ENCODE measurements at places on chromosomes 7 and 10.
A peak's percentile ranks its signal among the peaks of the same experiment; 100 is the strongest.

GRCh38 chr10:106500041-106500924 is 664.2 kb downstream of the SORCS1 start:
- no peak for DNase-seq

DNA sequence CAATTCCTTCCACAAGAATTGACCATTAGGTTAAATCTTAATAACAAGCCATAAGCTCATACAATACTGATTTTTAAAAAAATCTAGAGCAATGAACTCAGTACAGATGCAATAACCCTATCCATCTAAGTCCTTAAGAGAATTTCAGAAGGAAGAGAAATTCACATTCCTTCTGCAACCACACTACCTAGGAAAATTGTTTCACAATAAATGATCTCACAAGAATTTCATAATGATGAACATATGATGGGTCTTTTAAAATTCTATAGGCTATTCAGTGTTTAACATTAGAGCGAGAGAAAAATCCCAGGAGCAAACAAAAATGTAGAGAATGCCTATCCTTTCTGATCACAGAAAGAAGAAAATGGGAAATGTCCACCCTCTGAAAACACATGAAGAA is 70.0 kb upstream of the MAGI2 start:
- DNase-seq: no peak

DNA sequence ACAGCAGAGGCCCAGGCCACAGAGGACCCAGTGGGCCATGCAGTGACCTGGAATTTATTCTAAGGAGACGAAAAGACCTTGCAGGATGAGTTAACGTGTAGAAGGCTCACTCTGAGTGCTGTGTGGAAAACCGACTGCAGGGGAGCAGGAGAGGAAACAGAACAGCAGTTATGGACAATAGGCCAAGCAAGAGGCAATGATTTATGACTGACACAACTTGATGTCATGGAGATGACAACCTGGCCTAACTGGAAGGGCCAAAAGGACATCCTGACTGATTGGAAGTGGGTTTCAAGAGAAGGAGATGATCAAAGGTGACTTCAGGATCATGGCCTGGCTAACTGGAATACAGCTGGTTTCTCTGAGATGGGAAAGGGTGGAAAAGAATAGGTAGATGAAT is 70.2 kb upstream of the RAPGEF5 start:
- DNase-seq: no peak

DNA sequence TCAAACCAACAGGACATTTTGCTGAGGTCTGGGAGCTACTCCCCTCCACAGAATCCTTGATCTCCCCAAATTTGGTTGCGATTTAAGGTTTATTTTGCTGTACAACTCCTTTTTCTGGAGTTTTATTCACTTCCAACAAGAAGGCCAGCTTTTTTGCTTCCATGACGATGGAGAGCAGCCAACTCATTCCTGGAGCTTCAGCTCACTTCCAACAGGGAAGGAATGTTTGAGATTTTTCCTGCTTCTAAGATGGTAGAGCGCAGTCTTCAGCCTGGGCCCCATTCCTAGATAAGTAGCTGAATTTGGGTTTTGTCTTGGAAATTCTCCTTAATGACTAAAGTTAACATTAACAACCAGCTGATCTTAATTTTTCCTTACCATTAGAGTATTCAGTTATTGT is 30.9 kb upstream of the CREB3L2 start:
- DNase-seq: no peak

DNA sequence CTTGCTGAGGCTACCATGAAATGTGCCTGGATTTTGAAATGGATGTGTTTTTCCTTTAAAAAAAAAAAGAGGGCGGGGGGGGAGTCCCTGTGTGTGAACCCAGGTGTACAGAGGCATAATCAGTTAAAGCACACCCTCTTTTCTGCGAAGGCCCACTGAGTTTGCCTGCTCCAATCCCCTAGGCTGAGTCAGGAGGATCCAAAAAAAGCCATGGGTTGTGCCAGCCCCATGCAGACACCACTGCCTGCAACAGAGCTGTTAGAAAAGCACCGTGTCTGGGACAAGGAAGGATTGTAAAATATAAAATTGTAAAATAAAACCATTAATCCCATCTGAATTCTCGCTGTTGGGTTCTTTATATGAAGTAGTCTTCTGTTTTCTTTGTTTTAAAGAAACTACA is 217.9 kb downstream of the ADAM12 start:
- no peak for DNase-seq

- no peak for DNase-seq
Measured at GRCh38 chr10:6101181-6101580, 12.3 kb downstream of the RBM17 start.

GRCh38 chr7:159042581-159043101 is 102.0 kb downstream of the VIPR2 start:
- DNase-seq: no peak

- DNase-seq: no peak
Measured at GRCh38 chr7:33201821-33202220, 72.5 kb downstream of the BBS9 start.

- no peak for DNase-seq
Measured at GRCh38 chr7:106459397-106460072, 174.8 kb upstream of the NAMPT start.

DNA sequence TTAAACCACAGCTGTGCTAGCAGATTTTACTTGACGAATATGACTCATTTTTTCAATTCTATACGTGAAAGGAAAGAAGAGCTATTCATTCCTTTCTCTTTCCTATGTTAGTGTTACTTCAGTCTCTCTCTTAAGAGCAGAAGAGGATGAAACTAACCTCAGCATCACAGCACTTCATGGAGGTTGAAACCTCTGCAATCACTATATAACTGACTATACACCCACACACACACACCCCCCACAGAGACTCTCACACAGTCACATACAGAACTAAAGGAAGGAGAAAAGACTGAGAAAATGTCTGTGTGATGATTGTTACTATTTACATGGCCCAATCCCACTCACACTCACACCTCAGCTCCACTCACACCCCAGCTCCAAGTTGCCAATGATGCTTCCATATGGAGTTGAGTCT is 104.2 kb downstream of the KIF20B start:
- no peak for DNase-seq

DNA sequence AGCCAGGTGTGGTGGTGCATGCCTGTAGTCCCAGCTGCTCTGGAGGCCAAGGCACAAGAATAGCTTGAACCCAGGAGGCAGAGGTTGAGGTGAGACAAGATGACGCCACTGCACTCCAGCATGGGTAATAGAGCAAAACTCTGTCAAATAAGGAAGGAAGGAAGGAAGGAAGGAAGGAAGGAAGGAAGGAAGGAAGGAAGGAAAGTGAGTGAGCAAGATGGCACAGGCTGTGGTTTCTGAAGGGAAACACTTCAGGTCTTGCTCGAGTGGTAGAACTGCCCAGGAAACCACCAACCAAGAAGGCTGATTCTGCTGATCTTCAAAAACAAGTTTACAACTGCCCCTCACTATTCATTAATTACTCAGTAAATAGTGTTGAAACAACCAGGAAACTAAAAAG is 45.2 kb downstream of the EZH2 start:
- DNase-seq: no peak

DNA sequence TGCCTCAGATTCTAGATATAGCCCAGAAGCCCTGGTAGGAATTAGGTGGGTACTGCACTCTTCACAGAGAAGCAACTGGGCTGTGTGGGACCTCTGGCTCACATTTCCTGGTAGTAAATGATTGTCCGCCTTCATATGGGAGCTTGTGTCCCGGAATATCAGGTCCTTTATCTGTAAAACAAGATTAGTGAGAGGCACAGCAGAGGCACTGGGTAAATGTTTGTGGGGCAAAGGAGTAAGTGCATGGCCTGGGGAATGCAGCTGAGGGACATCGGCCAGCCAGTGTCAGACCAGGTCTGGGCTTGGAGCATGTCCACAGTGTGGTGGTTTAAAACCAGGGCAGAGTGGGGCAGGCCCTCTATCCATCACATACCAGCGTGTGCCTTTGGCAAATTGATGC is 323.3 kb upstream of the ZMIZ1 start:
- DNase-seq: no peak

DNA sequence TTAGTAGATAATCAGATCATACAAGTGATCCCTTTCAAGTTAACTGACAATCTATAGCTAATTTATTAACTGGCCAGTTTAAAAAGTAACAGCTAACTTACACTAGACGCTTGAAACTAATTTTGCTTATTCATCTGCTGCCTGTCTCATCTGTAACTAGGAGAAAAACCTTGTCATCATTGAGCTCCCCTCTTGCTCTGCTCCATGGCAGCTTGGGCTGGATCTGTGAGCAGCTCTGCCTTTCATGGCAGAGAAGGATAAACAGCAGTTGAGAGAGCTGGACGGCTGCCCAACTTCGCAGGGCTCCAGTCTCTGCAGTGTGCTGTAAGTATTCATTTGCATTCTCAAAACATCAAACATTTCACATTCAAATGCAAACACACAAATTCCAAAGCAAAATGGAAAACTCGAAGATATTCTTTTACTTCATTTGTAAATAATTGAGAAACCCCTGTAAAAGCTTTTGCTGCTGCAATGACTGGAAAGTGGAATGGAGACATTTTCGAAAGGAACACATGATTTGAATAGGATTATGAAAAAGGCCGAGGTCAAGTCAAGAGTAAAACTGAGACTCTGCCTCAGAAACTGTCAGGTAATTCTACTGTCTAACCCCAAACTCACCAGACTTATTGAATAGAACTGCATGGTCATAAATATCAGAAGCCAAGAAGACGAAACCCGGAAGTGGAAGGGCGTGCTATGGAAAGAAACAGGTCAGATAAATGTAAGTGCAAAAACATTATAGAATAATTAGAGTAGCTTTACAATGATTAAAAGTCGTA is 17.6 kb downstream of the SLC35B4 start:
- no peak for DNase-seq

- no peak for DNase-seq
Measured at GRCh38 chr7:106566672-106567071, 94.3 kb downstream of the CCDC71L start.

GRCh38 chr10:112231602-112232400 is 48.2 kb upstream of the GPAM start:
- no peak for DNase-seq

GRCh38 chr10:62268027-62268398 is 631 bp downstream of the RTKN2 start:
- peak; percentile 36 for DNase-seq

GRCh38 chr7:46930366-46930765 is 651.5 kb downstream of the TNS3 start:
- no peak for DNase-seq

DNA sequence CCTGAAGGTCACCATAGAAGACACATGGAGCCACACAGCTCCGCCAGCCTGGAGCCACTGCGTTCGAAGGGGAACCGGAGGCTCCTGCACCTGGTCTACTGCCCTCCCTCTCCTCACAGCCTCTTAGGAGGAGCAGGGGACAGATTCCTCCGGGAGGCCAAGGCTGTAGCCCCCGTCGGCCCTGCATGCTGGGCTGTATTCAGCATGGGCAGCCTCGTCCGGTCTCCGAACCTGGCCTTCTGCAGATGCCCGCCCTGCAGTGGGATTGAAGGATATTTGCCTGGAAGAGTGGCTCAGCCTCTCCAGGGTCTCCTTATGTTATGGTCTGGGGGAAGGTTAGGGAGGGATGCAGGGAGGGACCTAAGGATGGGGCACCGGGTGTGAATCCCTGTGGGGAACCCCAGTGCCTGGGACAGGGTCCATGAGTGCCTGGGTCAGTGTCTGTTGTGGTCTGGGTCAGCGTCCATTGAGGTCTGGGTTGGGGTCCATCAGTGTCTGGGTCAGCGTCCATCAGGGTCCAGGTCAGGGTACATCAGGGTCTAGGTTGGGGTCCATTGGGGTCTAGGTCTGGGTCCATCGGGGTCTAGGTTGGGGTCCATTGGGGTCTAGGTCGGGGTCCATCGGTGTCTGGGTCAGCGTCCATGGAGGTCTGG is 13.0 kb upstream of the SCART1 start:
- no peak for DNase-seq

DNA sequence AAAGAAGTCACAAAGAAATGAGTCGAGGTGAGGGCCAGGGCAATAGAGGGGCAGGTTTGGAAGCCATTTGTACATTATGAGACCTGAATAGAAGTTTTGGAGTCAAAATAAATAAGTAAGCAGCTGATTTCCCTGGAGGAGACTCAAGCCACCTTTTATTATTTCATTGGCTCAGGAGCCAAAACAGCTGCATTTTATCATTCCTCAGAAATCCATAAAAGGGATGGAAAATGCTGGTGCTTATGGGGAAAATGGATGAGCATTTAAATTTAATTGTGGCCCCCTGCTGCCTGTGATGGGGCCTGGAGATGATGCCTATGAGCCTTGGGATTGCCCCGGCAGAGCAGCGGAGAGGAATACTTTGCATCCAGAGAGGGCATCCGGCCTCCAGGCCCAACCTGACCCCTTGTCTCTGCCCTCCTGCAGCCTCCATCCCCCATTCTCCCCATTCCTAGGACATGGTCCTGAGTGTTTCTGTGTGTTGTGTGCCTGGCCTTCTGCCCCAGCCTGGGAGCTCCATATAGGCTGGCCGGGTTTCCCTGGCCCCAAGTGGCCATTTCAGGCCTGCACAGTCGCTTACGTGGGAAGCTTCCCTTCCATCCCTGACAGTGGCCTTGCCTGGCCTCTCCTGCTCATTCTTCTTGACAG is 296.8 kb upstream of the ZMIZ1 start:
- no peak for DNase-seq

DNA sequence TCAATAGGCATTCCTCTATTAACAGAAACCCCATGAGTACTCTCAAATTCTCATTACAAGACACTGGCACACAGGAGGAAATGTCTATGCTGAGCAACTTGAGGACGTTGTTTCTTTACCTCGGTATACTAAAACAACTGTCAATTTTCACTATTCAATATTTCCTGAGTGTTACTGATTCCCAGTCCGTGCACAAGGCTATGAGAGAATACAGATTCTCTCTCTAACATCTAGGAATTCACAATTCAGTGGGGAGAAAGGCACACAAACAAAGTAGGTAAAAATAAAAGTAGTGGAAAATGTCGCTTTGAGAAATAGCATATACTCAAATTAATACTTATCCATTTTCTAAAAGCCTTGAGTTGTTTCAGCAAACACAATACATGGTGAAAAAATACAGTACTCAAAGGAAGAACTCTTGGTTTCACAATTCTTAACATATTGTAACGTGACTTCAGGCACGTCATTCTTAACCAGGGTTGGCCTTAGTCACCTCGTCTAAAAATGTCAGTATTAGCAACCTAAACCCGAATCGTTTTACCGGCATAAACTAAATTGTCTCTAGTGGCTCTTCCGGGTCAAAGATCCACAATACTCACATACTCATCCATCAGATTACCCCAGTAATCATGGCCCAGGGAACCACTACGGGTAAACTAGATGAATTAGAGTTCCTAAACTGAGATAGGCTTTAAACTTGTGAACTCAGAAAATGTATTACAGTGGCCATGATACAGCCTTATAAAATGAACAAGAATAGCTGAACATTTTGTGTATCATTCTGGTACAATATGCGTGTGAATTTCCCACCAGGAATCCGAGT is 1.5 kb downstream of the IPMK start:
- no peak for DNase-seq
